Activated naive CD4-positive, alpha-beta T cell treated with anti-CD3 and anti-CD28 coated beads, Interleukin-2, amount 50 U/mL, for 16 hours (primary cell): ENCODE measurements at places on chromosomes 12 and 14.

GRCh38 chr12:16583969-16584745, 21.8 kb downstream of the LMO3 start:
- no peak for DNase-seq

DNA sequence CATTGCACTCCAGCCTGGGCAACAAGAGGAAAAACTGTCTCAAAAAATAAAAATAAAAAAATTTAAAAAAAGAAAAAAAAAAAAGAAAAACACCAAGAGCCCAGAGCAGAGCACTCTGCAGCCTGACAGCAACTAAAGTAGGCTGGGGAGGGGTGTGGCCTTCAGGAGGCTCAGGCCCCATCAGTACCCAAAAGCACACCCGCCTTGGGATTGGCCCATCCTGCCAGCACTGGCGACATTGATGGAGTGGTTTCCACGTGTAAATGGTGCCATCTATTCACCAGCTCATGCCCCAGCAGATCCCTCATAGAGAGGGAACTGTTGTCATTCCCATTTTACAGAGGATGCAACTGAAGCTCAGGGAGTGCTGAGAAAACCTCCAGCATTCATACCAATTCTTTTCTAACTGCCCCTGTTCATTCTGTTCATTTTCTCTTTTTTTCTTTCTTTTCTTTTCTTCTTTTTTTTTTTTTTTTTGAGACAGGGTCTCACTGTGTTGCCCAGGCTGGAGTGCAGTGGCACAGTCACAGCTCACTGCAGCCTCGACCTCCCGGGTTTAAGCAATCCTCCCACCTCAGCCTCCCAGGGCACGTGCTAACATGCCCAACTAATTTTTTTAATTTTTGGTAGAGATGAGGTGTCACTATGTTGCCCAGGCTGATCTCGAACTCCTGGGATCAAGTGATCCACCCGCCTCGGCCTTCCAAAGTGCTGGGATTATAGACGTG, 89.3 kb downstream of the IRF2BPL start:
- no peak for DNase-seq

DNA sequence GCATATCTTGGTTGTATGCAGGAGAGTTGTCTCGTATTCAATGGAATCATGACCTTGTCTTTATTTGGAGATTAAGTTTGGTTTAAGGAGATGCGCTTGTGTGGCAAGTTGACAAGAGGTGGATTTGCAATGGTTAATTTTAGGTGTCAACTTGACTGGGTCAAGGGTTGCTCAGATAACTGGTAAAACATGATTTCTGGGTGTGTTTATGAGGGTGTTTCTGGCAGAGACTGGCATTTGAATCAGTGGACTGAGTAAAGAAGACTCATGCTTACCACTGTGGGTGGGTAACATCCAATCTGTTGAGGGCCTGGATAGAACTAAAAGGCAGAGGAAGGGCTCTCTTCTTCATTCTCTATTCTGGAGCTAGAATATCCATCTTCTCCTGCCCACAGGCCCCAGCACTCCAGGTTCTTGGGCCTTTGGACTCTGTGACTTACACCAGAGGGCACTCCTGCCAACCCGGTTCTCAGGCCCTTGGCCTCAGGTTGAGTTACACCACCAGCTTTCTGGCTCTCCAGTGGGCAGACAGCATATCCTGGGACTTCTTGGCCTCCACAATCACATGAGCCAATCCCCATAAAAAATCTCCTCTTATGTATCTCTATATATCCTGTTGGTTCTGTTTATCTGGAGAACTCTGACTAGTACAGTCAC, 141.5 kb upstream of the ARID2 start:
- no peak for DNase-seq

- DNase-seq, result no peak
Measured at GRCh38 chr14:99324291-99324690, 52.3 kb upstream of the BCL11B start.

- no peak for DNase-seq
Measured at GRCh38 chr14:78605897-78606500, 435.8 kb downstream of the NRXN3 start.
